Fibroblast of lung (primary cell): ENCODE measurements at places on chromosomes 4 and X.

- DNase-seq: no peak
Measured at GRCh38 chrX:154121207-154121606, 22.8 kb upstream of the OPN1LW start.

- no peak for DNase-seq
Measured at GRCh38 chr4:26360864-26361263, 40.0 kb downstream of the RBPJ start.

DNA sequence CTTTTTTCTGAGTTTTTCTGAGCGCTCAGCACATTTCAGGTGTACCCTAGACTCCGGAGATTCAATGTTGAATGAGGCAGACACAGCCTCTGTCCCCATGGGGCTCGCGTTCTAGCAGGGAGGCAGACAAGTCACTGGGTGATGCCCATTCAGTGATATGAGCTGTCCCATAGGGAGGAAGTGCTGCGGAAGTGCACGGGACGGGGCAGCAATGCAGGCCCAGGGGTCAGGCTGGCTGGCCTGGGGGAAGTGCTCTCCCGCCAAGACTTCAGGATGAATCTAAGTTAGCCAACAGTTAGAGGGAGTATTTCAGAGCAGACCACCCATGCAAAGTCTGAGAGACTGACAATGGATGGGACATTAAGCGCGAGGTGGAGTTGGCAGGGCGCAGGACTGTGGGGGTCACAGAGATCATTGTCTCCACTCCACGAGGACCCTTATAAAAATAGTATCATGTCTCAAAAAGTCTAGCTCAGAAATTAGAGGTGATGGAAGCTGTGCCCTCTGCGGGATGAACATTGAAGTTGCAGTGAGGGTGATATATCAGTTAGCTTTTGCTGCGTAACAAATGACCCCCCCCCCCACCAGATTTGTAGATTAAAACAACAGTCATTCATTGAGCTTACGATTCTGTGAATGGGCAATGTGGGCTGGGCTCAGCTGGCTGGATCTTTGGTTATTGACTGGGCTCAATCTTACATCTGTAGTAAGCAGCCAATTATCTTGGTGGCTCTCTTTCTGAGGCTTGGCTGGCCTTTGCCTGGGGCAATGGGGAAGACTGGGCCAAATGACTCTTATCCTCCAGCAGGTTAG is 16.4 kb downstream of the PSAPL1 start:
- no peak for DNase-seq

DNA sequence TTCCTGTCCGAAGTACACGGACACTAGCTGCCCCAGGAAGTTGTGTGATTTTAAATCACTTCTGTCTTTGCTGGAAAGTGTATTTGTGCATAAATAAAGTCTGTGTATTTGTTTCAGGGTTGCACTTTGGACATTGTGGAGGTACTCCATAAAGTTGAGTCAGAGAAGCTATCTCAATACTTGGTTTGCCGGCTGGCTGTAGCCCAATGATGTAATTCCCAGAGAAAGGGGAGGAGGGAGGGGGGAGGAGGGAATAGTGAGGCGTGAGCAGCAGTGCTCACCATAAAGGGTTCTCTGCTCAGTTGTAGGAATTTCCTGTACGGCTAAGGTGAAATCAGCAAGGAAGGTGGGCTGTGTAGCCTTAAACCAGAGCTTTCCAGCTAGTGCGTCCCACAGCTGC is 7.5 kb downstream of the APEX2 start:
- peak; percentile 76 for DNase-seq

DNA sequence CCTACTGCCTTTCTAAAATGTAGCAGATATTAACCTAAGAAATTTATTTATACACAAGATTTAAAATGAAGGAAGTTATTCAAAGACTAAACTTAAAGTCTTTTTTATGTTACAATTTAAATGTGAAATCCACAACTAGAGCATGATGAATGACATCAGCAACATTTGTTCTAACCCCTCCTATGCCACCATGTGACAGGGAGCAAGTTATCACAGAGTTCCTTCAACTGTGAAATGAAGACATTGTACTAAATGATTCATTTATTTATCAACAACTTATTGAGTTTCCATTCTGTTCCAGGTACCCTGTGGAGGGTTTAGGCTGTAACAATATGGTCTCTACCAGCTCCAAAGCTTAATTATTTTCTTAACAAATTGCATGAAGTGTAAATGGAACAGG is 76.9 kb downstream of the SLC39A8 start:
- no peak for DNase-seq

DNA sequence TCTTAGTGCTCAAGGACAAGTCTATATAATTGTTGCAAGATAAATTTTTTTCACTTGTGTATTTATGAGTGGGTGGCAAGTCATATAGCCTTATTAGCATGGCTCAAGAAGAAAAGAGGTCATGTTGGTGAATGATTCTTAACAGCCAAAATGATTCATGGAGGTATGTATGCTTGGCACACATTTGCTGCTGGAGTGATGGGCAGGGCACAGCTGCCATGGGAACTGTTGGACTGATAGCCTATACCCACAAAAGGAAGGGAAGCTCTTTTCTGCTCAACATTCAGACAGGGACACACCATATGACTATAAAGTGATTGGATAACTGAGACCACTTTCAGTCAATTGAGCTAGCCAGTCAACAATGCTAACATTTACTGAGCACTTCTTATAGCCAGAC is 46.8 kb upstream of the PITX2 start:
- DNase-seq: no peak

DNA sequence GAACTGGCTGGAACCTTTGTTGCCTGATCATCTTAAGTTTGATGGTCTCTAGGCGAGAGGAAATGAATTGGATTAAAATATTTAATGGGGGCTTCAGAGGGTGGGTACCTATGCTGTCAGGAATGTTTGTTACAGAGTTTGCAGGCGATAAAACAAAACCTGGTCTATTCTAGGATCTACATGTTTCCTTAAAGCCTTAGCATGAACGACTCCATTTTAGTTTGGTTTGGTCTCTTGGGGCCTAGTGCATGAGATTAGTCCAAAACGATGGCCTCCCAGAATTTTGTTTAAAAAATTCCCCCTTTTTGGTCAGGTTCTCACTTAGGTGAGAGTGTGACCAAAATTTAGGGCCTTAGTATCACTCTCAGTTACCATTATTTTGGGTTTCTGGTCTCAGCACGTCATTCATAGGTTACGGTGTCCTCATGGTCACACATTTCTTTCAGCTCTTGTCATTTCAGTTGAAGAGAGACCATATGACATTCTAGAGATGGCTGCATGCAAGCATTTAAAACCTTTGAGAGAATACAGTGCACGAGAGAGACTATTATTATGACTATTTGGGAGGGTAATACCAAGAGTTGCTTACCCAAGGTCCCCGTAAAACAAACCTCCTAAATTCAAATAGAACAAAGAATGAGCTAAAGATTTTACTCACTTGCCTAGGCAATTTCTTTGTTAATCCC is 13.8 kb downstream of the MOB1B start:
- no peak for DNase-seq

DNA sequence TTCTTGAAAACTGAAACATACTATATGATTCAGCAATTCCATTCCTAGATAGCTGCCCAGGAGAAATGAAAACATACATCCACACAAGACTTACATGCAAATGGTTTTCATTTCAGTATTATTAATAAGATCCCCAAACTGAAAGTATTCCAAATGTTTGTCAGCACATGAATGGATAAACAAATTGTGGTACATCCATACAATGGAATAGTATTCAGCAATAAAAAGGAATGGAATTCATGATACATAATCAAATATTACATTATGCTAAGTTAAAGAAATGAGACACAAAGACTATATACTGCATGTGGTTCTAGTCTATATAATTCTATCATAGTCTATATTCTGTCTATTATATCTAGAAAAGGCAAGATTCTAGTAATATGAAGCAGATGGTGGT is 152.4 kb upstream of the KIT start:
- no peak for DNase-seq

GRCh38 chrX:39560271-39560670 is 537.5 kb downstream of the BCOR start:
- no peak for DNase-seq

DNA sequence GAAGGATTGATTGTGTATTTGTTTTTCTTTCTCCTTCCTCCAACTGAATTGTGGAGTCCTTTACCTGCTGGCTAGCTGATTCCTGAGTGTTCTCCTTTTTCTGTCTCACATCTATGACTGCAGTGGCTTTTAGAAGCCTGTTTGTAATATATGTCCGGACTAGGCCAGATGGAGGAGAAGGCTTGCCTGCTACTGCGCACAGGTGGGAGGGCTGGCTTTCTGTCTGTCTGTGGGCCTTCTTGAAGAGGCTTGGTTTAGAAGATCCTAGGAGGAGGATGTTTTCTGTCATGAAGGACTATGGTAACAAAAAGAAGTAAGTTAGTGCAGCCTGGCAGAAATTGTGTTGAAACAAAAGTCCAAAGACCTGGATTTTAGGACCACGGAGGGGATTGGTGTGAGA is 8.5 kb downstream of the PPP1R3F start:
- DNase-seq: no peak

GRCh38 chrX:94576367-94577004 is 902.5 kb downstream of the FAM133A start:
- DNase-seq: no peak

GRCh38 chr4:86657382-86657781 is 63.3 kb downstream of the PTPN13 start:
- no peak for DNase-seq

- DNase-seq: peak; percentile 17
Measured at GRCh38 chr4:17327591-17327990, 184.3 kb downstream of the QDPR start.

DNA sequence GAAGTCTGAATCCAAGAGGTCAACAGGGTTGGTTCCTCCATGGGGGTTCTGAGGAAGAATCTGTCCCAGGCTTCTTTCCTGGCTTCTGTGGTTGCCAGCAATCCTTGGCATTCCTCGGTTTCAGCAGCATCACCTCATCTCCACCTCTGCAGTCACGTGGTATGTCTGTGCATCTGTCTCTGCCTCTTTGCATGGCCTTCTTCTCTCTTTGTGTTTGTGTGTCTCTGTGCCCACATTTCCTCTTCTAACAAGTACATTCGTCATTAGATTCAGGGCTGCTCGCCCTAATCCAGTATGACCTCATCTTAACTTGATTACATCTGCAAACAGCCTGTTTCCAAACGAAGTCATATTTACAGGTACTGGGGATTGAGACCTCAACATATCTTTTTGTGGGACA is 114.0 kb downstream of the BCOR start:
- DNase-seq: peak; percentile 44

DNA sequence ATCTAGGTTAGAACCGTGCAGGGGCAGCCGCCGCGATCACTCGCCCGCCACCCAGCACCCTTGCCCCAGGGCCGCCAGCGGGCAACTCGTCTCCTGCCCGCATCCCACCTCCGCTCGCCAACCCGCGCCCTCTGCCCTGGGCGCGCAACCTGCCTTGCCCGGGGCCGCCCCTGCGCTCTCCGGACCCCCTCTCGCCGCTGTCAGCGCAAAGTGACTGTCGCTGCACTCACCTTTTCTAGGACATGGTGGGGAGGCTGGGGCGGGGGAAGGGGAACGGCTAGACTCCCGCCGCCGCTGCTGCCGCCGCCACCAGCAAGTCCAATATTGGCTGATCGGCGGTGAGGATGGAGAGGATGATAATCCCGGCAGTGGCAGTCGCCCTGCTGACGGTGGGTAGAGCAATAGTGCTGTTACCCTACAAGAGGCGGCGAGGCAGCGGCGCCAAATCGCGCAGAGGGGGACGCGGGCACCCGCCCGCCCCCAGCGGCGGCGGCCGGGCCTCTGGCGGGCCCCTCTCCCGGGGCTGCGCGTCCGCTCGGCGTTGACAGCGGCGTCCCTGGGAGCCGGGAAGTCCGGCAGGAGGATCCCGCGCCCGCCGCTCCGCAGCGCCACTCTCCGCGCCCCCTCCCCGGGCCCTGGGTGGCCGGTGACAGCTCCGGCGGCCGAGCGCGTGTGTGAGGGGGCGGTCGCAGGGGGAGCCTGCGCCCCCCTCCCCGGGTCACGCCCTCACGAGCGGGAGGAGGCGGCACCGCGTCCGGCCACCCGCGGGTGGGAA is 2.3 kb upstream of the NR3C2 start:
- DNase-seq: peak; percentile 9

- peak; percentile 21 for DNase-seq
Measured at GRCh38 chrX:48474127-48474526, 1.9 kb upstream of the FTSJ1 start.

- no peak for DNase-seq
Measured at GRCh38 chr4:111991163-111991562, 154.1 kb upstream of the FAM241A start.

- no peak for DNase-seq
Measured at GRCh38 chrX:6163721-6164120, 64.9 kb downstream of the NLGN4X start.

GRCh38 chrX:63959975-63960374 is 175.0 kb upstream of the ARHGEF9 start:
- DNase-seq: no peak
